Hair follicular keratinocyte (primary cell): ENCODE measurements at places on chromosomes 5 and 9. TPM values are rescaled to one million over a fixed set of nuclear protein-coding genes. Genes with fewer than 3 reads are reported as not detected.

MARCOL gene
- total RNA-seq: not detected in 2 replicates

PCDHGB2 gene
- total RNA-seq: 0.08 and 0.23 TPM in 2 replicates

TMOD1 gene
- not detected in 2 replicates for total RNA-seq

NPR3 gene
- 0.08 and 0.15 TPM in 2 replicates for total RNA-seq

PCSK1 gene
- 0.08 TPM in 1 of 2 replicates, not detected in the other for total RNA-seq

SH3TC2 gene
- total RNA-seq: 6.8 and 12.1 TPM in 2 replicates

BTNL8 gene
- total RNA-seq: not detected in 2 replicates

MYOT gene
- total RNA-seq: not detected in 2 replicates

PCDHB11 gene
- not detected in 2 replicates for total RNA-seq

ASTN2 gene
- 0.08 and 0.15 TPM in 2 replicates for total RNA-seq

DRD1 gene
- total RNA-seq: not detected in 2 replicates

CAPSL gene
- total RNA-seq: not detected in 2 replicates

C1QTNF3 gene
- 0.16 TPM in 1 of 2 replicates, not detected in the other for total RNA-seq

RORB gene
- not detected in 2 replicates for total RNA-seq

LCN15 gene
- not detected in 2 replicates for total RNA-seq

SHOC1 gene
- total RNA-seq: 0.04 TPM in 1 of 2 replicates, not detected in the other

TNPO1 gene
- 78.8 and 87.2 TPM in 2 replicates for total RNA-seq

TSTD2 gene
- total RNA-seq: 5.8 and 9.3 TPM in 2 replicates

IL7R gene
- 4.1 and 5.5 TPM in 2 replicates for total RNA-seq

IFNK gene
- 2.2 and 4.3 TPM in 2 replicates for total RNA-seq

DOLK gene
- total RNA-seq: 17.6 and 24.6 TPM in 2 replicates

SWI5 gene
- total RNA-seq: 27.8 and 38.7 TPM in 2 replicates

SV2C gene
- 0.08 TPM in 1 of 2 replicates, not detected in the other for total RNA-seq

LAMC3 gene
- total RNA-seq: 0.08 and 1.8 TPM in 2 replicates

TRIP13 gene
- 24.7 and 63.7 TPM in 2 replicates for total RNA-seq

CAVIN4 gene
- total RNA-seq: under 0.01 and 0.08 TPM in 2 replicates

RASGRF2 gene
- under 0.01 and 0.15 TPM in 2 replicates for total RNA-seq

SPATA31C1 gene
- not detected in 2 replicates for total RNA-seq

PCDHA4 gene
- not detected in 2 replicates for total RNA-seq

SPATA24 gene
- total RNA-seq: 3.0 and 4.6 TPM in 2 replicates

TLE1 gene
- 31.6 and 33.1 TPM in 2 replicates for total RNA-seq
